RWPE1 (cell line): ENCODE measurements at places on chromosomes 7 and 10.

DNA sequence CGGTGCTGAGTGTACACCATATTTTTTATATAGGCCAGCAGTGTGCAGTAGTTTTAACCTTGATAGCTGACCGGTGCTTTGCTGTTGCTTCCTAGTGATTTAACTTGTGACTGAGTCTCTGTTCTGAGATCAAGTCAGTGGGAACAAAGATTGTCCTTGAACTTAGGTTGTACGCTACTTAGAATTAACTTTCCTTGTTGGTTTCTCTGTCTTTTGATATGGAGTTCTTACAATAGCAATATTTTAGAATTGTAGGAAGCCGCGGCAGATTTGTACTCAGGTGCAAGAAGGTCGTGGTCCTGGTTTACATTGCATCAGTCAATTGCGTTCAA lies 1.3 kb downstream of the DDX21 start:
- DNase-seq = no peak

DNA sequence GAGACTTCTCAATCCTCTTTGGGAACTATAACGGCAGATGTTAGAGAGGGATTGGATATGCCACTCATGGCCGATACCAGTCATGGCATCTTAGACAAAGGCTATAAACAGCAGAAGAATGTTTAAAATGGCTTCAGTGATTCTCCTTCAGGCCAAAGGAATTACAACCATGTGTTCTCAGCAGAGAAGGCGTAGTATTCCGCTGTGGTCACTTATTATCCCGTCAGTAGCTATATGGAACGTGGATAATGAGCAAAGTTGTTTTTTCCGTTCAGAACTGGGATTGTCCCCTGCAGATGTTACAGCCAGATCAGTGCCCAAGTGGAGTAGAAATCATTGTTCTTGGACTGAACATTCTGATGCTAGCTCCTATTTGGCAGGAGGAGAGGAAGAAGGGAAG lies 43.1 kb downstream of the TEX36 start:
- DNase-seq = no peak

GRCh38 chr7:113819474-113819873 lies 99.3 kb downstream of the PPP1R3A start:
- DNase-seq = no peak

GRCh38 chr7:54550471-54550870 lies 8.3 kb downstream of the VSTM2A start:
- DNase-seq = no peak

GRCh38 chr10:86950349-86950748 lies 7.1 kb downstream of the MMRN2 start:
- no peak for DNase-seq

DNA sequence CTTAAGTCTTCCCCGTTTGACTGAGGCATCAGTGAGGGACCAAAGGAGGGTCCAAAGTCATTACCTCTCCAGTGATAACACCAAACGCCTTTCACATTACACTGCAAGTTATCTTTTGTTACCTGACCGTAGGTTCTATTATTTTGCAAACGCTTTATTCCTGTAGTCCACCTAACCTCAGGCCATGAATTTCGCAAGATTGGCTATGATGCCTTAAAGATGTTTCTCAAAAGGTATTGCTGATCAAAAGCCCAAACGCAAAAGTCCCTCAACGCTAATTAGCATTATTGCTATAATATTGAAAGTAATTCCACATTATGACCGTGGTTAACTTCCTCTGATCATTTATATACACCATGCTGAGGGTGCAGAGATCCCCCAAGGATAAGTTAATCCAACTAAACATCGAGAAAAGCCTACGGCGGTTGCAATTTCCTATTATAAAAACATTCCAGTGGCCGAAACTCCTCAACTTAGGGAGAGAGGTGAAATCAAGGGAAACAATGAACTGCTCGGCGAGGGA lies 649 bp downstream of the DNA2 start:
- DNase-seq = peak; percentile 14

- DNase-seq = no peak
Measured at GRCh38 chr10:114715171-114715670, 57.1 kb upstream of the ABLIM1 start.

DNA sequence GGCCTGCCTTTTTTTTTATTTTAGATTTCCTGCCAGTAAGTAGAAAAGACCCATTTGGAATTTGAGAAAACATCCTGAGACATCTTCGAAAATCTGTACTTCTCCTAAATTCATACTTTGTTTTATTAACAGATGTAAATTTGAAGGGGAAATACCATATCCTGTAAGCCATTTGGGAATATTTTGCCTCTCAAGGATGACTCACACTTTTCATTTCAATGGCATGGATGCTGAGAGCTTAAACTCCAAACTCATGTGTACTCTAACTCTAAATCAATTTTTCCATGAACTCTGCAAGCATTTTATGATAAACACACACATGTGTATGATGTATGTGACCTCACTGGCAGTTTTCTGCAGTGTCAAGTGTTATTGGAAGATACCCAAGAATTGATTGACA lies 89.0 kb downstream of the SEMA3A start:
- DNase-seq = no peak

GRCh38 chr7:158164101-158165095 lies 423.2 kb downstream of the PTPRN2 start:
- DNase-seq = no peak

DNA sequence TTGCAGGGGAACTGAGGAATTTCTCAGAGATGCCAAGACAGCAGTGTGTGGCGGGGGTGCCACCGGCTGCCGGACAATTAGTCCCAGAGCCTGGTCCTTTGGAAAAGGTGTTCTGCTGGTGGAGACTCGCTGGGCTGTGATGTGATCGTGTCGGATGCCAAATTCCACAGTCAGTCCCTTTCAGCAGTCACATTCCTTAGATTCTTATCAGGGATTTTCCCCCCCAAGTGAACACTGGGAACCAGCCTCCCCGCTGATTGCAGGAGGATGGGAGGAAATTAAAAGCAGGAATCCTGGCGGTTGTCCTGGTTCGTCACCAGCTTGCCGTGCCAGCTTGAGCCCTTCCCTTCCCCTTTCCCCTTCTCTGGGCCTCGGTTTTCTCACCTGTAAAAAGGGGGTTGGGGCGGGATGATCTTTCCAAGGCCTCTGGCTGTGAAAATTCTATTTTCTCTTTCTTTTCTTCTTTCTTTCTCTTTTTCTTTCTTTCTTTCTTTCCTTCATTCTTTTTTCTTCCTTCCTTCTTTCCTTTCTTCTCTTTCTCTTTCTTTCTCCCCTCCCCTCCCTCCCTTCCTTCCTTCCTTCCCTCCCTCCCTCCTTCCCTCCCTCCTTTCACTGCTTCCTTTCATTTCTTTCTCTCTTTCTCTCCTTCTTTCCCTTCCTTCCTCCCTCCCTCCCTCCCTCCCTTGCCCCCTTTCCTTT lies 39.6 kb downstream of the COL26A1 start:
- DNase-seq = peak; percentile 60

DNA sequence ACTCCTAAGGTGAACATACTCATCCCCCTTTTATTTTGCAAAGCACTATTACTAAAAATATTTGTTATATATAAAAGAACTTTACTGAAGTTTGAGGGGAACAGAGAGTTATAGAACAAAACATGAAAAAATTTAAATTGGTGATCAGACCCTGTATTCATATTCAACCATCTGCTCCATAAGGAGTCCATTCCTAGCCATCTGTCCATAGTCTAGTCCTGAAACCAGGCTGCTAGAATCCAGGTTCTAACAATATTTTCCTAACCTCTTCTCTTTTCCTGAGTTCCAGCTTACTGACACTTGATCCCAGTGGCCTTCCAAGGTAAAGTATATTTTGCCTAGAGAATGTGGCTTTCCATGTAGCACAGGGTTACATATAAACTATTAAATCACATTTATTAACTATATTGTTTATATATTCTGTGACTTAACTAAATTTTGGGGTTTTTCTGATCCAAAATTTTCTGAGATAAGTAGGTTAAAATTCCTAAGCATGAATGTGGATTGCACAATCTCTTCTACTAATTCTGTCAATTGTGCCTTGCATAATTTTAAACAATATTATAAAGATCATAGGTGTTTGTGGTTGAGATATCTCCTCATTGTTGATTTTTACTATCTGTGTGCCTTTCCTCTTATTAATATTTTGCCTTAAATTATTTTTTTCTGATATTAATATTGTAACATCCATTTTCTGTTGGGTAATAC lies 137.6 kb upstream of the MAGI2 start:
- DNase-seq = no peak

GRCh38 chr10:9853405-9854355 lies 1164.0 kb upstream of the CELF2 start:
- DNase-seq = no peak
